Cortex of kidney (tissue), 1 donor: ENCODE measurements at places on chromosomes 11 and 22.

GRCh38 chr11:132095230-132096131 is 725.1 kb downstream of the NTM start:
- DNase-seq: no peak

- no peak for DNase-seq
Observed at GRCh38 chr11:639332-639955, 2.4 kb downstream of the DRD4 start.

DNA sequence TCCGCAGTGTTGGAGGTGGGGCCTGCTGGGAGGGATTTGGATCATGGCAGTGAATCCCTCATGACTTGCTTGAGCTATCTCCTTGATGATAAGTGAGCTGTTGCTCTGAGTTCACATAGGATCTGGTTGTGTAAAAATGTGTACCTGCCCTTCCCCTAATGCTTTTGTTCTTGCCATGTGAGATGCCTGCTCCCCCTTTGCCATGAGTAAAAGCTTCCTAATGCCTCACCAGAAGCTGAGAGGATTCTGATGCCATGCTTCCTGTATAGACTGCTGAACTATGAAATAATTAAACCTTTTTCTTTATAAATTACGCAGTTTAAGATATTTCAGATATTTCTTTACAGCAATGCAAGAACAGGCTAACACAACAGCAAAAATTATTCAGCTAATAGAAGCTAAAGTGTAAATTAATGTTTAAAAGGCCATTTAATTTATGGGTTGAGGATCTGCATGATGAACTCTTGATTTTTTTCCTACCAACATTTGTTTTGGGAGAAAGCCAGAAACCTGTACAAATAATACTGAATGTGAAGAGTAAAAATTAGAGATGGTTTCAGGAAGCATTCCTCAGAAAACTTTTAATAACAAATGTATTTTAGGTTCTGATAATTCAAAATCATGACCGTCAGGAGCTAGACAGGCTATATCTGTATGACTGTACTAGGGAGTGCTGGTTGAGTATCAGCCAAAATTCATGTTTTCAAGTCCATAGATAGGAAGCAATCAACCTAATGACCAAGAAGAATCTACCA is 177.5 kb upstream of the GRIA4 start:
- no peak for DNase-seq

GRCh38 chr11:70739811-70740487 is 341.6 kb downstream of the CTTN start:
- DNase-seq: no peak

DNA sequence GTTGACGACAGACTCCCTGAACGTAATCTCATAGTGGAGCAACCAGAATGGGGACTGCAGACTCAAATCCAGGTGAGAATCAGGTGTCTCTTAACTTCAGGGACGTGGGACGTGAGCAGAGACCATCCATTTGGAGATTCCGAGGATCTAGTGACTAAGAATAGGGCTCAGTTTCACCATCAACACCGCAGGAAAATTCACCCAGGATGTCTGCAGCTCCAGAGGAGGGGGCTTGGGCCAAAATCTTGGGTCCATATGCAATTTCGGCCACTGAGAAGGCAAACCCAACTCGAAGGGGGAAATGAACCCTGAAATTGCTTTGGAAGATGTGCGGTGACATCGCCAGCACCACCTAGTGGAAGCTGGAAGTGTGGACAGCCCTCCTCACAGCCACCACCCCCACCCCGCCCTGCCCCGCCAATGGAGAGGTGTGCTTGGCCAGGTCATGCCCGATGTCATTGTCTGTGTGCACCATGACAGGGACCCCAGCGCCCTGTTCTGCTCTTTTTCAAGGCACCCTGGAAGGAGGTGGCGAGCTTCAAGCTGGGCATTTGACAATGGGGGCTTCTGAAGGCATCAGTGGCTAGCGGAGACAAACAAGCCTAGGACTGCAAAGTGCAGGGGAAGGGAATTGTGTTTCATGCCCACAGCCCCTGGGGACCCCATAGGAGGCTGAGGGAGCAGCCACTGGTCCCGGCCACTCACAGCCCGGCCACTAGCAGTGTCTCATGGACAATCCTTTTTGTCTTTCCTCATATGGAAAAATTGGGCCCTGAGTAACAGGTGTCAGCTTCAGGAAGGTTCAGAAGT is 24.8 kb downstream of the APOL1 start:
- no peak for DNase-seq

DNA sequence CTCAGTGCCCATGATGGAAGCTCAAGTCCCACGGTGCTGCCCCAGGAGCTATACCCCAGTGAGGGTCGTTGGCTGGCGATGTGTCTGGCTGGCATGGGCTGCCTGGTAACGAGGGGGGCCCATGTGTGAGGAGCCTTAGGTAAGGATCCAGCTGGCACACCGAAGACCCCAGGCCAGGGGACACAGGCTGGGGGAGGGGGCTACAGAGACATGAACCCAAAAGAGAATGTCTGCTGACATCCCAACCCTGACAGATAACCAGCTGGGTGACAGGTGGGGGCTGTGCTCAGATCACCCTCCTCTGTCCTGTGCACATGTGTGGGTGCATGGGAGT is 39.2 kb downstream of the RTN4R start:
- DNase-seq: no peak

DNA sequence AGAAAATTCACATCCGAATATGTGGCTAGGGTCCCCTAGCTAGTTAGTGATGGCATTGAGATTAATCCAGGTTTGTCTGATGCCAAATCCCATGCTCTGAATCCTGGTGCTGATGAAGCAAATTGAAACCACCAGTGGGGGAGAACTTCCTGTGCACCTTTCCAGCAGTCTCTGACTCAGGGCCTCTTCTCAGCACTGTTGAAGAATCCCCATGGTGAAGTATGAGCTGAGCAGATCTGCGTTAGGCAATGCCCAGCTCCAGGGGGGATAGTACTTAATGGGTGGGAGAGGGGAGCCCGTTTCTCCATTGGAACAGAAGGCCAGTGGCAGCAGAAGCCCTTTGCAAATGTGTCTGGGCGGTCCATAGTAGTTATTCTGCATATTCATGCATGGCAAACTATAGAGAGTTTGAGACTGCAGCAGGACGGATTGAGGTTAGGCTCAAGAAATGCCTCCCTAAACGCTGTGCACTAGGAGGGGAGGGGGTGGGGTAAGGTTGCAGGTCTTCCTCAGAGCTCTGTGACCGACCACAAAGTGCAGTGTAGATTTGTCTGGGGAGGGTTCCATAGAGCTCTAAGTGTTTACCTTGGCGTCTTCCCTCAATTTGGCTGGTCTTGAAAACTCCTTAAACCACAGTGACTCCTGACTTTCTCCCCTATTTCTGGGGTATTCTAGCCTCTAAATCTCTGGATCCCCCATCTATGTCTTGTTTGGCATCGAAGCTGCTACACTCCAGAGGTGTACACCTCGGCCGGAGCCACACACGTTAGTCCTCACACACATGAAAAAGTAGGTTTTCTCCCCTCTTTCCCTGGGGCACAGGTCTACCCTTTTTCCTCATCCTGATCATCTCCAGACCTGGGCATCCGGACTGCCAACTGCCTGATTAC is 4.8 kb downstream of the POU2F3 start:
- no peak for DNase-seq

GRCh38 chr11:8030526-8031247 is 43.5 kb downstream of the EIF3F start:
- DNase-seq: no peak

DNA sequence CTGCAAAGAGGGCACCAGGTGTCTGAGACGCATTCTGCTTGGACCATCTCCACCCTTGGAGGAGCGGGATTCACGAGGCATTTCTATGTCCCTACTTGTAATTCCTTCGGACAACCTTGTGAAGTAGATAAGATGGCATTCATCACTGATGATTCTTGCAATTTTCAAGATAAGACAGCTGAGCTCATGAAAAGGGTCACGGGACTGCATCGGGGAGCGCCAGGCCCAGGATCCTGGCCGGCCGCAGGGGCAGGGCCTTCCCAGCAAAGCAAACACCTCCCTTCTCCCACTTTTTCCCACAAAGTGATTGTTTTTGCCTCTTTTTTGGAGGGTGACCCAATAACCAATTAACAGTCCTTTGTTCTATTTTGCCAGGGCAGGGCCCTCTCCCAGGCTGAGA is 8.4 kb downstream of the LIF start:
- no peak for DNase-seq

DNA sequence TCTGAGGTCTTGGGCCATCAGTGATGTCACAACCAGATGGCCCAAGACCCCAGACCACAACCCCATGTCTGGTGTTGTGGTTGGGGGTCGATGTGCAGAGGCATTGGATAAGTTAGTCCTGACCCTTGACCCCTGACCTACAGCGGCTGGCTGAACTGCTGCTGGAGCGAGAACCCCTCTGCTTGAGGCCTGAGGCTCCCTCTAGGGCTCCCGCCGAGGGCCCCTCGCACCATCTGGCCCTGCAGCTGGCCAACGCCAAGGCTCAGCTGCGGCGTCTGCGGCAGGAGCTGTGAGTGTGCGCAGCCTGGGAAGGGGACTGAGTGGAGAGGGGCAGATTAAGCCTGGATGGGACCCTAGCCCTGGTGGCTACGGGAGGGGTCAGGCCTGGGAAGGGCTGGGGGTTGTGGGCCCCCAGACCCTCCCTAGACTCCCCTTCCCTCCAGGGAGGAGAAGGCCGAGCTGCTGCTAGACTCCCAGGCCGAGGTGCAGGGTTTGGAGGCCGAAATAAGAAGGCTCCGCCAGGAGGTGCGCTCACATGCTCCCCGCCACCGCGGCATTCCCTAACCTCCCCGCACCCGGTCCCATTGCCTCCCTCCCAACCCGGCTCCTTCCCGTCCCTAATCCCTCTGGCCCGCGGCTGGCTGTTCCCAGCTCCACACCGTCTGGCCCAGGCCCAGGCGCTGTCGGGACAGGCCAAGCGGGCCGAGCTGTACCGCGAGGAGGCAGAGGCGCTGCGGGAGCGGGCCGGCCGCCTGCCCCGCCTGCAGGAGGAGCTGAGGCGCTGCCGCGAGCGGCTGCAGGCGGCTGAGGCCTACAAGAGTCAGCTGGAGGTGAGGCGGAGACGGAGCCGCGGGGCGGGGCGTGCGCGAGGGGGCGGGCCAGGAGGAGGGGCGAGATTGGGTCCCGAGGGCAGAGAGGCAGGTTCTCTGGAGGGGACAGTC is 2.1 kb downstream of the CCDC88B start:
- no peak for DNase-seq

DNA sequence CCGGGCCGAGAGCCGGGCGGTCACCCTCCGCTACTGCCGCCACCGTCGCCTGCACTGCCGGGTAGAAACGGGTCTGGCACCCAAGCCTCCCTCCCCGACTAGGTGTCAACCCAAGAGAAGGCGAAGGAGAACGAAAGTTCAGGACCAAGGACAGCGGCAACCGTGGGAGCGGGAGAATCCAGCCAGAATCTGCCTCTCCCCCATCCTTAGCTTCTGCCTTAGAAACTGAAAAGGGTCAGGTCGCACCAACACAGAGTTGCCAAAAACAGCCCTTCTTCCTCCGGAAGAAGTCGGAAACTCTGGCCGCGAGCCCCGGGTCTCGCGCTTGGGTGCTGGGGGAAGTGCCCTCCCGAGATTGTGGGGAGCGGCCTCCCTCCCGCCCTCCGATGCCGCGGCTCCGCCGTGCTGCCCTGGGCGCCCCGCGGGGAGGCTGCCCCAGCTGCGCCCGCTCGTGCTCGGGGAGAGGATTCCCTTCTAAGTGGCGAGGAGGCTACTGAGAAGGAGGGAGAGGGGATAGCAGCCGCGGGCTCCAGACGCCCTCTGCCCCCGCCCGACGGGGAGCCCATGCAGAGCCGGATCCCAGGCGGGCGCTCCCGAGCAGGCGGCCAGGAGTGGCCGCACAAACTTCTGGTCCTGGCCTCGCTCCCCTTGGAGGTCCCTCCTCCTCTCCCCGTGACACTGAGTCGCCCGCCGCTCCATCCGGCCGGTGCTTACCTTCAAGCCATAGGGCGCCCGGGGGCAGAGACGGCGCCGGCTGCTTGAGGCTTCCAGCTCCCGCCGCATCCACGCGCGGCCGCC is 637 bp downstream of the DRD2 start:
- DNase-seq: no peak

DNA sequence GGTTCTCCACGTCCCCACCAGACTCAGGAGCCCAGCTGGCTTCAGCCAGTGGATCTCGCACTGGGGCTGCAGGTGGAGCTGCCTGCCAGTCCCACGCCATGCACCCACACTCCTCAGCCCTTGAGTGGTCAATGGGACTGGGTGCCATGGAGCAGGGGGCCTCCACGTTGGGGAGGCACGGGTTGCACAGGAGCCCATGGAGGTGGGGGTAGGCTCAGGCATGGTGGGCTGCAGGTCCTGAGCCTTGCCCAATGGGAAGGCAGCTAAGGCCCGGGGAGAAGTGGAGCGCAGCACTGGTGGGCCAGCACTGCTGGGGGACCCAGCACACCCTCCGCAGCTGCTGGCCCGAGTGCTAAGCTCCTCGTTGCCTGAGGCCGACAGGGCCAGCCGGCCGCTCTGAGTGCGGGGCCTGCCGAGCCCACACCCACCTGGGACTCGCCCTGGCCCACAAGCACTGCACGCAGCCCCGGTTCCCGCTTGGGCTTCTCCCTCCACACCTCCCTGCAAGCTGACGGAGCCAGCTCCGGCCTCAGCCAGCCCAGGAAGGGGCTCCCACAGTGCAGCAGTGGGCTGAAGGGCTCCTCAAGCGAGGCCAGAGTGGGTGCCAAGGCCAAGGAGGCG is 258.5 kb upstream of the PDGFD start:
- no peak for DNase-seq

DNA sequence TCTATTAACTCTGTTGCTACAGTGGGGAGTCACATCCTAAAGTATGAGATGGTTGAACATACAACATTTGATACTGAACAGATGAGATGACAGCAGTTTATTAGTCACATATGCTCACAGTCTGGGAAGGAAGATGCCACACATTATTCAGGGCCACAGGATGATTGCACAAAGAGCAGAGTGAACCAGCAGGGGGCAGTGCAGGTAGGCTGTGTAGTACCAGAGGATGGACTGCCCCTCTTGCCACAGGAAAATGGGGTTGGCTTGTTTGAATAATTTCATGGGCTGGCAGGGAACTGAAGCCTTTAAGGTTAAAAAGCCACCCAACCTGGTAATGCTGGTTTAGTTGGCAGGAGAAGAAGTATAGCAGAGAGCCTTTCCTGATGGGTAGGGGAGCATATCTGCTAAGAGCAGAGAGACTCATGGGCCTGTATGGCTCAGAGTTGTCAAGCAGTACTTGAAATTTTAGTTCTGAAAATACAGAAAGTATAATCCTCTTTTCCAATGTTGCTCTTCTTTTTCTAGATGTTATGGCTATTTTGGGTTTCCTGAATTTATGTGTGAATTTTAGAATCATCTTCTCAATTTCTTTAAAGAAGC is 180.4 kb upstream of the B3GAT1 start:
- DNase-seq: no peak

DNA sequence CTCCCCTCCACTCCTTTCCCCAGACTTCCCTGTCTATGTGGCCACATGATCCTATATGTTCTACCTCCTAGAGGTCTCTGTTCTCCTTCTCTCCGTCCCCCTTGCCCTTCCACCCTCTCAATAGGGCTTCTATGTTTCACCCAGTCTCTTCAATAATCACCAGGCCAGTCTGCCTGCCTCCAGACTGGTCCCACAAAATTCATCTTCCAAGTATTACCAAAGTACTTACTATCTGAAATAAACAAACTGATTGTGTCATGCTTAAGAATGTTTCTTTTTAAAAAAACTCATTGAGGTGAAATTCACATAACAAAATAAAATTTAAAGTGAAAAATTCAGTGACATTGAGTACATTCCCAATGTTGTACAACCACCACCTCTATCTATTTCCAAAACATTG is 44.2 kb downstream of the MTNR1B start:
- no peak for DNase-seq
